ENCODE measurements at places on chromosomes 6 and 20. TPM values are rescaled to one million over a fixed set of nuclear protein-coding genes. Genes with fewer than 3 reads are reported as not detected.

The SUMO4 gene
- 0.70 TPM for total RNA-seq

The PRSS16 gene
- not detected for total RNA-seq

The LINC00237 gene
- not detected for total RNA-seq

The SLC22A2 gene
- not detected for total RNA-seq

The ACOT13 gene
- total RNA-seq, result 9.1 TPM

The HRH3 gene
- total RNA-seq, result not detected

The MOG gene
- total RNA-seq, result not detected

The THBS2 gene
- 3,001 TPM for total RNA-seq

The PRICKLE4 gene
- 0.15 TPM for total RNA-seq

The OR2W1 gene
- total RNA-seq, result not detected

The EDN3 gene
- not detected for total RNA-seq

The ASIP gene
- not detected for total RNA-seq

The JAG1 gene
- total RNA-seq, result 126 TPM

The PRRT1 gene
- total RNA-seq, result 0.12 TPM

The BEND3 gene
- total RNA-seq, result 1.4 TPM

The C6orf58 gene
- not detected for total RNA-seq

The RARS2 gene
- total RNA-seq, result 36.5 TPM

The TMEM170B gene
- total RNA-seq, result 0.45 TPM

The TP53INP2 gene
- 1.3 TPM for total RNA-seq

The CCN6 gene
- total RNA-seq, result not detected

The LY6G6C gene
- total RNA-seq, result not detected

The PPIL6 gene
- 2.1 TPM for total RNA-seq

The LBP gene
- 0.59 TPM for total RNA-seq

The CCDC28A gene
- total RNA-seq, result 13.2 TPM

All from smooth muscle cell of the coronary artery (primary cell).